ENCODE measurements at places on chromosomes 16 and 17.

DNA sequence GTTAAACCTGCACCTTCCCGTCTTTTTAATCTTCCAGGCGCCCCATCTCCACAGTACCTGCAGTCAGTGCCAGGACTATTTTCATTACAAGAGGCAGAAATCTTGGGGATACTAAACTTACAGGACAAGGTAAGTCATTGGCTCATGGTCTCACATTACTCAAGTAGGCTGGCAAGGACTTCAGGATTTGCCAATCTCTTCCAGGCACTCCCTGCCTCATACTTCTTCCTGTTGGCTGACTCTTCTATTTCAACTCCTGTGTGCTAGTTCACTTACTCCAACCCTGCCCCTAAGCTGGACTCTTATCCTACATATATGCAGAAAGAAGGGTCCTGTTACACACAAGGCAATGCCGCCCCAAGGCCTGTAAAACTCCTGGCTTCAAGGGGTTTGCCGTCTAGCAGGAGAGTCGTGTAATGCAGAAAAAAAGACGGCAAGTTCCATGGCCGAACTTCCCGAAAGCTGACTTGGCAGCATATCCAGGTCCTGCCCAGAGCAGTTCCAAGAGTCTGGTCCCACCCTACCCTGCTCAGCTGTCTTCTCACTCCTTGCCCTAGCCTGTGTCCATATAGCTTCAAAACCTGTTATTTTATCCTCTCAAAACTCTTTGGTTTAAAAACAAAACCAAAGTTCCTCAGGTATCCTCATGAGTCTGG, 14.8 kb downstream of the ERN1 start:
- DNase-seq = no peak

GRCh38 chr17:82917699-82918345, 78.0 kb upstream of the ZNF750 start:
- peak; percentile 62 for DNase-seq

- no peak for DNase-seq
These were observed 167.7 kb upstream of the WSCD1 start for GRCh38 chr17:5902181-5903140.

- DNase-seq = no peak
These were observed 389.2 kb upstream of the SALL1 start for GRCh38 chr16:51540259-51540658.

- DNase-seq = no peak
These were observed 3.4 kb downstream of the FAM222B start for GRCh38 chr17:28839221-28839620.

GRCh38 chr16:2956579-2956956, 7.5 kb upstream of the KREMEN2 start:
- no peak for DNase-seq

DNA sequence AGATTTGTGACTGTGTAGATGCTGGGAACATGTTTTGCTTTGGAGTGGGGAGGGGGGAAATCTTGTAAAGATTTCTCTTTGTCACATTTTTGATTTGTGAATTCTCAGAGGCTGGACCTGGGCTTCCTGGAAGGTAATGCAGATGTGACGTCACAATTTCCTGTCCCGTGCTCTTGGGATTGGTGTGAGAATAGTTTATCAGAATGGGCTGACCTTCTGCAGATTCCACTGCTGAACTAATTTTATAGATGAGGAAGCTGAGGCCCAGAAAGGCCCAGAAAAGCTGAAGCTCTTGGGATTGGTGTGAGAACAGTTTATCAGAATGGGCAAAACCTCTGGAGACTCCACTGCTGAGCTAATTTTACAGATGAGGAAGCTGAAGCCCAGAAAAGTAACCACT, 34.0 kb downstream of the HS3ST3B1 start:
- no peak for DNase-seq

DNA sequence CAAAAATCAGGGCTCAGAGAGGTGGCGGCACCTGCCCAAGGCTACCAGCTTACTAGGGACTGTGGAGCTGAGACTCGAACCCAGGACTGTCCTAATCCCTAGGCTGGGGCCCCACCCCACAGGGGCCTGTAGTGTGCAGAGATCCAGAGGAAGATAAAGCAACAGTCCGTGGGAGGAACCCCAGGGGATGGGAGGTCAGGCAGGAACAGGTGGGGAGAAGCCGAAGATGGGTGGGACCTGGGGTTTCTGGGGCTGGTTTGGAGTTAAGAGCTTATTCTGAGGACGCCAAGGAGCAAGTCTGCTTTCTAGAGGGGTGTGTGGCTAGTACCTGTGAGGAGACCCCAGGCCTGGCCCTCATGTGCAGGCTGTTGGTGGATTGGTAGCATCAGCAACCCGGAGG, 14.9 kb downstream of the C16orf74 start:
- no peak for DNase-seq

GRCh38 chr17:82370471-82371332, 863 bp upstream of the UTS2R start:
- DNase-seq = no peak

- no peak for DNase-seq
These were observed 38.1 kb upstream of the SSTR5 start for GRCh38 chr16:1034230-1035065.

GRCh38 chr16:68850481-68850880, 7.2 kb downstream of the TANGO6 start:
- DNase-seq = no peak

- DNase-seq = no peak
These were observed 1762.2 kb downstream of the TP53TG3F start for GRCh38 chr16:35221482-35222185.

- DNase-seq = no peak
These were observed 12.6 kb upstream of the OR1F1 start for GRCh38 chr16:3175157-3176093.

DNA sequence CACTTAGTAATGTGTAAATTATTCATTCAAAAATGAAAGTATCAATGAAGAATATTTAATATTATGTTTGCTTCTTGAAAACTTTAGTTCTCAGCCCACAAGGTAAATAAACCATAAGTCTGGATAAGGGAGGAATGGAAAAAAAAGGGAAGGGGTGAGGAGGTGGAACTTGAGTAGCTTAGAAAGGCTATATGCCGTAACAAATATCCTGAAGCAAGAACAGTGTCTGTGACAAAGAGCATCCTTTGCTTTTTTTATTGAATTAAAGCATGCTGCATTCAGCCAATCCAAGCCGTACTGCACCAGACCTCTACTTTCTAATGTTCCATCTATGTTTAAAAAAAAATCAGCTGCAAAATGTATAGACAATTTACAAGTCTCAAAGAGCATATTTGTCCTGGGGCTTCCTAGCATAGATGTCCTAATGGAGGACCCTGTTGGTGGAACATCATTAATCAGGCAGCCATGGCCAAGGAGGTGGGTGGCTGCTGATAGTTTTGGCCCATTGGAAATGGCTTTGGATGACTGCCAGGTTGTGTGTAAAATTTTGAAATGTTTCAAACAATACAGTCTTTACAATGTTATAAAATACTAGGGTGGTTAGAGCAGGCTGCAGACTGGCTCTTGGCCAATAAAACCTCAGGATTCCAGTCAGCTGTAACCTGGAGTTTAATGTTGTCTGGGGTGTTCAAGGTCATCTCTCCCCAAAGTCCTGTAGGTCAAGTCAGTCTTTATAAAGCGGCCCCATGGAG, 895.8 kb upstream of the SOX9 start:
- DNase-seq = no peak

DNA sequence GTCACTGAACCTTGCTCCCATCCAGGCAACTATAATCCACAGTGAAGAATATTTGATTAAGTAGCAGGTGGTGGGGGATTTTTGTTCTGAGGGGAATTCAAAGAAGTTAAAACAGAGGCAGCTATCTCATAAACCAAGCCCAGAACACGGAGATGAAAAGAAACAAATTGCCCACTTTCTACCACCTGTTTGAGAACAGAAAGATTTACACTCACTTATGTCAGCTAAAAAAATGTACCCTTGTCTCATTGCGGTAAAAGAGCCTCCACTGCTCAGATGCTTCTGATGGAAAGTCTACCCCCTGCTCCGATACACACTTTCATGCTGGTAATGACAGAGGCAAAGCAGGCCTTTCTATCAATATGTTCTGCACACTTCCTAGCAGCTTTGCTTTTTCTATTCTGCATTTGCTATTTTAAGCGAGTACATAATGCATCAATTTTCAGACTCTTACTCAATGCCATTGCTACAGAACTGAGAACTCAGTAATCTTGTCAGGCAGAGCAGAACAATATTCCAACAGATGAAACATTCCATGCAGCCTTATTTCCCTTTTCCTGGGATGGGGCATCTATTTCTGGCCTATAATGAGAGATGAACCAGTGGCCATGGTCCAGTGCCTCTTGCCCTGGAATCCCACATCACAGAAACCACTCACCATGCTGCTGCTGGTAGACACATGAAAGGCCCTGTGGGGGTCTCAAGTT, 29.0 kb downstream of the CDK5R1 start:
- no peak for DNase-seq

- no peak for DNase-seq
These were observed 16.6 kb upstream of the TERF2 start for GRCh38 chr16:69402439-69402838.

DNA sequence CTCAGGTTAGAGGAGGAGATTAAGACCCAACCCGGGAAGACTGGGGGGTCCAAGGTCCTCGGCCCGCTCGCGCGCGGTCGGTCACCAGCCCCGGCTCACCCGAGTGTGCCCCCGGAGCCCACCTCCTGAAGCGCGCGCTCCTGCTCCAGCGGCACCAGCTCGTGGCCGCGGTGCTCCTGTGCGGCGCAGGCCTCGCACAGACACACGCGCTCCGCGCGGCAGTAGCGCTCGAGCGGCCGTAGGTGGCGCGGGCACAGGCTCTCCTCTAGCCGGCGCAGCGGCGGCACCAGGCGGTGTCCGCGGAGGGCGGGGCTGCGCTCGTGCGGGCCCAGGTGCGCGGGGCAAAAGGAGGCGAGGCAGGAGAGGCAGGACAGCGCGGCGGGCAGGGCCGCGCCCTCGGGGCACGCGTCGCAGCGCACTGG, 618 bp downstream of the TRIM47 start:
- DNase-seq = peak; percentile 82

DNA sequence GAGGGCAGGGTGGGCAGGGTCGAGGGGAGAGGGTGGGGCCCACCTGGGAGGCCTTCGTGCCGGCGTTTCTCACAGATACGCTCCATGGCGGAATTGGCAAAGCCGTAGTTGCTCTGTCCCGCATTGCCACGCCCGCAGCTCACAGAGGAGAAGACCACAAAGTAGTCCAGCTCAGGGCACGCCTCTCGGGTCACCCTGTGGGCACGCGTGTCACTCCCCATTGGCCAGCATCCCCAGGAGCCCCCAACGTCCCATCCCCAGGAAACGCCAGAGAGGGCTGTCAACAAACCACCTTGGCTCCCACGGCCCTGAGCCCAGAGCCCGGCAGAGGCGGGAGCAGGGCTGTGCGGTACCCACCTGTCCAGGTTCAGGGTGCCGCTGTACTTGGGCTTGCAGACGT, 16.1 kb downstream of the FASN start:
- no peak for DNase-seq

DNA sequence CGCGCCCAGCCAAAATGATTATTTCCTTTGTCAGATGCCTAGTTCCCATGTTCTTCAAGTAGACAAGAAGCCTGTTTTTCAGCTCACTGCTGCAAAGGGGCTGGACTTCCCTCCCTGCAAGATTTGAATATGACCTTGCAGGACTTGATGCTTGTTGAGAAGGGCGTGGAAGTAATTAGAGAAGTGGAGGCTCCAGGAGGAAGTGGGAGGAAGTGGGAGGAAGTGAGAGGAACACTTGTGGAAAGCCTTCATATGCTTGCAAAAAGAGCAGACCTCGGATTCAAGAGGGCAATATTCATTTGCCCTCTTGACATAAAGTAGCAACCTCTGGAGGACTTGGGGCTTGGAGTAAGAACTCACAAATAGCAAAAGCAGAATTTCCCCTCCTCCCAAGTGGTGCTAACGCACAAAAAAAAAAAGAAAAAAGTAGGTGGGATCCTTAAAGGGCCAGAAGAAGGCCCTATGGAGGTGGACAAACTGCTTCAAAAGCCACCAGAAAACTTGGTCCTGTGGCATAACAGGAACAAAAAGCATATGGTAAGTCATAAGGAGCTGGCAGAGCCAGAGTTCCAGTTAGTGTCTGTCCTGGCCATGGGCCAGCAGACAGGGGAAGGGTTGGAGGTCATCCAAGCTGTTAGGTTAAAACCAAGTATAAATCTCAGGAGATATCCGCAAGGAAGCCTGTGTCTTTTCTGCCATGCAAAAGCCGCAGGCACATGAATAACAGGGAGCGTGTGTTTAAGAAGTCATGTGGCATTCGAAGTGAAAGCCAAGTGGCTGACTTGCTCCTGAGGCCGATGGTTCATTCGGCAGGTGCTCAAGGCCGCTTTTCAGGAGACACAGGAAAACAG, 20.6 kb upstream of the PRKAR1A start:
- no peak for DNase-seq

DNA sequence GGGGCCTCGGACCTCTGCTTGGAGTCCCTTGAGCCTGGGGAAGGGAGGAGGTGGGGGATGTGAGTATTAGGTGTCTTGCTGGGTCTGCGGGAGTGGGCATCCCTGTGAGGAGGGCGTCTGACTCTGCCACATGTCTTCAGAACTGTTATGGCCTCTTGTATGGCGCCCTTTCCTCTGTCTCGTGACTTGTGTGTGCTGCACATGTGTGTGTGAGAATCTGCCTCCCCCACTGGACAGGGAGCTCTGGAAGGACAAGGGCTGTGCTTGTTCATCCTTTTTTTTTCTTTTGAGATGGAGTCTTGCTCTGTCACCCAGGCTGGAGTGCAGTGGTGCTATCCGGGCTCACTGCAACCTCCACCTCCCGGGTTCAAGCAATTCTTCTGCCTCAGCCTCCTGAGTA, 33.4 kb downstream of the ARHGAP23 start:
- DNase-seq = no peak

DNA sequence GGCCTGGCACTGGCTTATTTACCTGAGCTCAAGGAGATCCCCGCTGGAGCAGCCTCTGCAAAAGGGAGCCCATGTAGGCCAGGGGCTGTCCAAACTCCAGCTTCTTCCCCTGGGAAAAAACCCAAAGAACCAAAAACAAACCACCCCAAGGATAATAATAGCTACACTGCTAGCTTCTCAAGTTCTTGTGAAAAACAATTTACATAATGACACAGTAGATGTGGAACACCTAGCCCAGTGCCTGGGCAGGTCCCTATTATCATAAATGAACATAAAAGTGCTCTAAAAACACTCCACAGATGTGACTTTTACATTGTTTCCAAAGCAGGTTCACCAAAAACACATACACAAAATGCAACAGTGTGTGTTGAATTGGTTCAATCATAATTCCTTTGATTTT, 27.3 kb downstream of the CENPV start:
- no peak for DNase-seq

GRCh38 chr16:49855822-49856671, at the start of gene ZNF423:
TSS of gene ZNF423 (minus strand) at chr16:49856112. CDS start at chr16:49855774, 338 bp downstream.
- DNase-seq = no peak

Data from activated CD8-positive, alpha-beta T cell treated with anti-CD3 and anti-CD28 coated beads, Interleukin-2, amount 10 ng/mL, durations not matched to agents 7 days and 5 days (primary cell).